AG20443 (cell line): ENCODE measurements at places on chromosomes 11 and 22.

- DNase-seq: peak; percentile 73
Measured at GRCh38 chr22:40043081-40043480, 48.3 kb downstream of the FAM83F start.

DNA sequence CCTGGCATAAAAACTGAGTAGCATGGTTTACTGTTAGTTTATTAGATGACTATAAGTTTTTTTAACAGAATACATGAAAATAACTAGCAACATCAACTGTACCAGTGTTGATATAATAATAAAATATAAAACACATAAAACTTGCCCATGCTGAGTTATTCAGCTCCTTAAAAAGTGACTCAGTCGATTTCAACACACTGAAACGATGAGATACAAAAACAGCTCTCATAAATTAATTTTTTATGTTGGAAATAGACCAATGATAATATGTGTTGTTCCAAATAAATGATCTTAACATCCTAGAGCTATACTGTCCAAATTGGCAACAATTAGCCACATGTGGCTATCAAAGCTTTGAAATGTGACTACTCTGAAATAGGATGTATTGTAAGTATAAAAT, 15.9 kb downstream of the PDGFD start:
- peak; percentile 45 for DNase-seq

GRCh38 chr11:3046190-3046589, 11.0 kb downstream of the CARS1 start:
- DNase-seq: no peak

GRCh38 chr22:41226723-41227655, 13.7 kb downstream of the CHADL start:
- no peak for DNase-seq

DNA sequence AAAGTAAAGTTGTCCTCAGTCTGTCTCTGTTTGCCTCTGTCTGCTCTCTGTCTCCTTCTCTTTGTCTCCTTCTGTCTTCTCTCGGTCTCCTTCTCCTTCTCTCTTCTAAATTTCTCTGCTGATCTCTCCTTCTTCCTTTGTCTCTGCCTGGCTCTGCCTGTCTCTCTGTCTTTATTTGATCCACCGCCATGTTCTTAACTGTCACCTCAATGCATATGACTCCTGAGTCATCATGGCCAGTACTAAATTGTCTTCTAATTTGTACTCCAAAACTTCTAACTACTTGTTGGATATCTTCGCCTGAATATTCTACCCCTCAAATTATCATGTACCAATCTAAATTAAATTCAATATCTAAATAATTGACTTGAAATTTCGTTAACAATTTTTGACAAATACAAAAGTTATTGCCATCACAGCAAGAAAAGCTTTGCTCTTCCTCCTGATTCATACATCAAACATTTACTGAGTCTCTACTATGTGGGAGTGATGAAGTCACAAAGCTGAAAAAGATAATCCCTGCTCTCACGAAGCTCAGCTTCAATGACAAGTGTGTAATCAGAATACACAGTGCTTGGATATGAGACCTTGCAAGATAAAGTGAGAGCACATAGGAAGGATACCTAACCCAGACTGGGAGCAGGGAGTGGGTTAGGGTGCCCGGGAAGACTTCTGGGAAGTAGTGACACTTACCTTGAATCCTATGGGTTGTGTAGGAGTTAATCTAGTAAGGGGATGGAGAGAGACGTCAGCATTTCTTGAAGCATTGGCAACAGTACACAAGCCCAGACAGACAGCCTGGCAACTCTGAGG, 193.0 kb downstream of the MAML2 start:
- DNase-seq: peak; percentile 60

DNA sequence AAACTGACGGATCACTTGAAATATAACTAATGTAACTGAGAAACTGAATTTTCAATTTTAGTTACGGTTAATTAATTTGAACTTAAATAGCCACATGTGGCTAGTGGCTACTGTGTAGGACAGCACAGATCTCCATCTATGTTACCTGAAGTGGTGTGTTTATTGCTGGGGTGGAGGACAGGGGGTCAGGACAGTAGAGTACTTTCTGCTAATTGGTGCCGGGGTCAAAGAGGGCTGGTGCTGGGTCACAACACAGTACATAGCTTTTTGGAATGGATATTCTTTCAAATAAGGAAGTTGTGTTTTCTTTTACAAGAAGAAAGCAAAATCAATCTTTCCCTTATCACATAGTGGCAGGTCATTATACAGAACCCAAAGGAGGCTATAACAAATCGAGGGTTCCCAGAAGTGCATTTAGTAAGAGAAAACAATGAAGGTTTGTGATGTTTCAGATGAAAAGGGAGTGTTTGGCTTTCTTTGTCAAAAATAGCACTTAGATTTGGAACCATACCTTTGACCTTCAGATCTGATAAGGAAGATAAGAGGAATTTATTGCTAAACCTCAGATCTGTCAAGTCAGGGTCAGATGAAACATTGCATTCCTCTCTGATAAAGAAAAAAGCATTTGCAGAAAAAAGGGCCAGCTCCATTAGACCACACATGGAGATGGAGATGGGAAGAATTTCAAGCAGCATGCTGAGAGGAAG, 384.5 kb downstream of the AASDHPPT start:
- no peak for DNase-seq

GRCh38 chr22:21051145-21051830, 5.5 kb downstream of the LRRC74B start:
- DNase-seq: no peak

DNA sequence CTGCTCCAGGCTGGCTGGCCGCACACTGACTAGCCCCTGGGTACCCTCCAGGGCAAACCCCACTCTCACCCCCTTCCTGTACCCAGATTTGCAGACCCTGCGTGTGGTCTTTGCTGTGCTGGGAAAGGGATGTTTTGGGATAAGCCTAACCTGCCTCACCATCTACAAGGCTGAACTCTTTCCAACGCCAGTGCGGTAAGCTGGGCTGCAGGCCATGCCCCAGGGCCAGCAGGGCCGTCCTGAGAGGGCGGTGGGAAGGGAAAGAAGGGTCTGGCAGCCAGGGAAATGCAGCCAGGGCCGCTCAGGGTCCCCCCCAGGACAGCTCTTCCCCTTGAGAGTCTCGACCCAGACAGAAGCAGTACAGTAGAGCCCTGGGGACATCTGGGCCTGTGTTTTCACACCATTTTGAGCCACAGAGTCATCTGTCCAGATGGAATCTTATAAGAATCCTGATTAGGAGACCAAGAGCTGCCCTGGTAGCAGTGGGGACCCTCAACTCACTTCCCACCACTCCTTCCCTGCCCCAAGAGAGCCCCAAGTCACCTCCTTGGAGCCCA, 22.4 kb upstream of the SLC22A12 start:
- DNase-seq: no peak

DNA sequence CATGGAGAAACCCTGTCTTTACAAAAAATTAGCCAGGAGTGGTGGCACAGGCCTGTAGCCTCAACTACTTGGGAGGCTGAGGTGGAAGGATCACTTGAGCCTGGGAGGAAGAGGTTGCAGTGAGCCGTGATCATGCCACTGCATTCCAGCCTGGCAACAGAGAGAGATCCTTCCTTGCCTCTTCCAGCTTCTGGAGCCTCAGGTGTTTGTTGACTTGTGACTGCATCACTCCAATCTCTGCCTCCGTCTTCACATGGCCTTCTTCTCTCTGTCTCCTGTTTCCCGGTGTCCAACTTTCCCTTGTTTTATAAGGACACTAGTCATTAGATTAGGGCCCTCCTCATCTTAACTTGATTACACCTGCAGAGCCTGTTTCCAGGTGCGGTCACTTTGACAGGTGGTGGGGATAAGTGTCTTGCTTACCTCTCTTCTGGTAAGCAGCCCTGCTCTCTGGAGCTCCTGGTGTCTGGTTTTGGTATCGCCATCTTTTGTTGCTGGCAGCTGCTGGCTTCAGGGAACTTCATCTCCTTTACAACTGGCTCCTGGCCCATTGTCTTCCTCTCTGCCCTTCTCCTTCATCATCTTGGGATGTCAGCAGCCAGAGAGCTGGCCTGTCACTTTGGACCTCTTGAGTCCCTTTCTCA, 8.2 kb upstream of the USP2 start:
- DNase-seq: peak; percentile 32
